ENCODE measurements at places on chromosomes 1 and 21.

DNA sequence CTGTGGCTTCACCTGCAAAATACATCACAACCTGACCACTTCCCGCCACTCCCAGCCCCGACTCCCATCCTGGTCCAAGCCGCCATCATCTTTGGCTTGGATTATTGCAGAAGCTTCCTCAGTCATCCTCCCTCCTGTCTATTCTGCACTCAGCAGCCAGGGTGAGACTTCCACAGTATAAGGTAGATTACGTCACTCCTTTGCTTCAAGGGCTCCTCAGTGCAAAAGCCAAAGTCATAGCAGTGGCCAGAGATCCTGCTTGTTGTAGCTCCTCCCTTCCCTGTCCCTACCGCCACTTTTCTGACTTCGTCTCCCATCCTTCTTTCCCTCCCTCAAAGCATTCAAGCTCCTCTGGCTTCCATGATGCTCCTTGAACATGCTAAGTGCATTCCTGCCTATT, 152.8 kb downstream of the GRIK3 start:
- DNase-seq = no peak

GRCh38 chr1:221276896-221277409, 397.7 kb downstream of the HLX start:
- no peak for DNase-seq

DNA sequence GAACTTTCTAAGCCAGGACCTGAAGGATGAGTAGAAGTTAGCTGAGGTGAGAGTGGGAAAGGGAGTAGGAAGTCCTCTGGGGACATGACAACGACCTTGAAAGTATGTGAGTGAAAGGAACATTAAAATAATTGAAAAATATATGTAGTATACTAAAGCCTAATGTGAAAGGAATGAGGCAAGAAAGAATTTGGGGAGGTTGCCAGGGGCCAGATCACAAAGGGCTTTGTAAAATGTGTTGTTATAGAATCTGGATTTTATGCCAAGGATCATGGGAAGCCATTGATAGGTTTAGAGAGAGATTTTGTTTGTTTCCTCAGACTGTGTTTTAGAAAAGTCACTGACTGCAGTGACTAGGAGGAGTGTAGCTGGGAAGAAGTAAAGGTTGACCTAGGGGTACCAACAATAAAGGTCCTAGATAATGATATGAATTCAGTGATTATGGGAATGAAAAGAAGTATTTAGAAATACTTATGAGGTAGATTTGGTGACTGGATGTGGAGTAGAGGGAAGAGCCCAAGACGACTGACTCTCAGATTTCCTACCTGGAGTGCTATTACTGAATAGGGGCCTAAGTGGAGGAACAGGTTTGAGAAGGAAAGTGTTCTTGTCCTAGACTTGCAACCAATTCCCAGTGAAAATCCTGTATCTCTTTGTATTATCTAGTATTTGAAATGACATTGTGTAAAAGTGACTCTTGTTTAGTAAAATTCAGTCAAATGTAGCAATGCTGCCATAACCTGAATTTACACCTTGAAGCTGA, 179.8 kb downstream of the PHTF1 start:
- no peak for DNase-seq

DNA sequence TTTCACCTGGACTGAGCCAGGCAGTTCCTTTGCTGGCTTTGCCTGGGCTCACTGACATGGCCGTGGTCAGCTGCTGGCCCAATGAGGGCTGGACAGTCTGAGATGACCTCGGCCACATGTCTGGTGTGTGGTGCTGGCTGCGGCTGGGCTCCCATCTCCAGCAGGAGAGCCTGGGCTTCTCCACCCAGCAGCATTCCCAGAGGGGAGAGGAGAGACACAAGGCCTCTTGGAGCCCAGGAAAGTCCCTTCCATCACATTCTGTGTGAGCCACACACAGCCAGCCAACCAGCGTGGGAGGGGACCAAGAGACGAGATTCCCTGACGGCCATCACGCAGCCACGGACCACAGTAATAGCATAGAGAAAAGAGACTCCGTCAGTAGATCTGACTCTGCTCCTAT, 21.1 kb upstream of the SUMO3 start:
- DNase-seq = no peak

GRCh38 chr1:46437723-46438122, 43.6 kb downstream of the FAAH start:
- DNase-seq = no peak

- peak; percentile 61 for DNase-seq
These were observed at the start of gene UBE2Q1 for GRCh38 chr1:154557939-154558719. Gene UBE2Q1, minus strand, starts transcription at chr1:154558662. Its CDS starts 109 bp downstream, at chr1:154558553.

GRCh38 chr21:38234395-38235142, 22.2 kb upstream of the KCNJ15 start:
- DNase-seq = no peak

DNA sequence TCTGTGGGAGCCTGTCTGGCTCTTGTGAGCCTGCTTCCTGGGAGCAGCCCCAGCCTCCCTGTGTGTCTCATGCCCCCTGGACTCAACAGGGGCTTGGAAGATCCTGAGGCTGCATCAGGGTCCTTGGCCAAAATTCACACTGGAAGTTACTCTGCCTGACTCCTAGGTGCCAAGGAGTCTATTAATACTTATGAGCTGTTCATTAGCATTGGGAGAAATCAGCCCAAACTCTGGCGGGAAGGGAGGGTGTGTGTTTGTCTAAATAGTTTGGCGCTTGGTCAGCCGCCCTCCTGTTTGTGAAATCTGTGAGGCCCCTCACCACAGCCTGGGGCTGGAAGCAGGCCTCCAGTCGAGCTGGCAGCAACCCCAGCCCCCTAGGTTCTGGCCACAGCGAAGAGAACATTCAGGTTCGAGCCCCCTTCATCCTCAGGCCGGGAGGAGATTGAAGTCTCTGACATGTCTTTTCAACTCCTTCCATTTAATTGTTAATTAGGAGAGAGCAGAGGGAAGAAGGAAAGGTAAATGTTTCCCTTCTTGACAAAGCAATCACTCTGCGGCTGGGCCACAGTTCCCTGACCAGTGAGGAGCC, 82.1 kb upstream of the F3 start:
- no peak for DNase-seq

Measured in muscle of back (tissue), 13 donors.